RCC 7860 (cell line): ENCODE measurements at places on chromosomes 7 and 10.
A peak's percentile ranks its signal among the peaks of the same experiment; 100 is the strongest.

- no peak for DNase-seq
These were observed 409.0 kb upstream of the MGMT start for GRCh38 chr10:129057856-129058663.

- no peak for DNase-seq
These were observed 235.8 kb downstream of the CHCHD3 start for GRCh38 chr7:132846086-132846485.

DNA sequence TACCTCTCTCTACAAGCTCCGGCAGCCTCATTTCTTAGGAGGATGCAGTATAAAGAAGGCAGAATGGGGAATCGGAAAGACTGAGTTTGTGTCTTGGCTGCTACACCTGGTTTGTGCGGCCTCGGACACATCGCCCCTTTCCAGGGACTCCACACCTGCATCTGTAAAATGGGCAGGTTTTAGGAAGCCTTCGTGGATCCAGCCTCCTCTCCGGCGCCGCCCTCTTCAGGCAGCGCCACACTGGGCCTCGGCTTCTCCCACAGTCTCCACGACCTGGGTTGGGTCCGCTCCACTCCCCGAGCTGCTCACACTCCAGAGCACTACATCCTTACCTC lies 341 bp downstream of the GOT1 start:
- no peak for DNase-seq

DNA sequence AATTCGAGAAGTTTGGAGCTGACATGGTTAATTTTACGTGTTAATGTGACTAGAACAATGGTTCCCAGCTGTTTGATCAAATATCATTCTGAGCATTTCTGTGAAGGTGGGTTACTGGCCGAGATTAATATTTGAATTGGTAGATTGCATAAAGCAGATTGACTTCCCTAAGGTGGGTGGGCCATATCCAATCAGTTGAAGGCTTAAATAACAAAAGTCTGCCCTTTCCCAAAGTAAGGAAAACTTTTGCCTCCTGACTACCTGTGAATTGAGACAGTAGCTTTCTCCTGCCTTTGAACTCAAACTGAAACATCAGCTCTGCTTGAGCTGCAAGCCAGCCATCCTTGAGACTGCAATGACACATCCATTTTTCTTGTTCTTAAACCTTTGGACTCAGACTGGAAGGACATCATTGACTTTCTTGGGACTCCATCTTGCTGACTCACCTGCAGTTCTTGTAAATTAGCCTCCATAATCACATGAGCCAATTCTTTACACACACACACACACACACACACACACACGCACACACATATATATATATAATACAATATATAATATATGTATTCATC lies 63.1 kb upstream of the LRRTM3 start:
- DNase-seq: no peak

GRCh38 chr10:120599200-120599724 lies 142.2 kb downstream of the PLPP4 start:
- DNase-seq: no peak

DNA sequence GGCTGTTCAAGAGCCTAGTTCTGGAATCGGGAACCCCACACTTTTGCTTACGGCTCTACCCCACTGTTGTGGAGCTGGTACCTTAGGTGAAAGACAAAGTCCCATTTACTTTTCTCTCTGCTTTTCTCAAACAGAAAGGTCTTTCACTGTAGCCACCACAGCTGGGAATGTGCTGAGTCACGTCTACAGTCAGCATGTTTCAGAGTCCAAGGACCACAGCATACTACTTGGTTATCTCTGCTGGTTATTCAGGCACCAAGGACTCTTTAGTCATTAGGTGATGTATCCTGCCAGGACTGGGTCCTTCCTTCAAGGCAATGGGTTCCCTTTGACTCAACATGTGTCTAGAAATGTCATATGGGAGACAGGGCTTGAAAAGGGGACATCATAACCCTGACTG lies 266.8 kb upstream of the STEAP1 start:
- DNase-seq: peak; percentile 27

DNA sequence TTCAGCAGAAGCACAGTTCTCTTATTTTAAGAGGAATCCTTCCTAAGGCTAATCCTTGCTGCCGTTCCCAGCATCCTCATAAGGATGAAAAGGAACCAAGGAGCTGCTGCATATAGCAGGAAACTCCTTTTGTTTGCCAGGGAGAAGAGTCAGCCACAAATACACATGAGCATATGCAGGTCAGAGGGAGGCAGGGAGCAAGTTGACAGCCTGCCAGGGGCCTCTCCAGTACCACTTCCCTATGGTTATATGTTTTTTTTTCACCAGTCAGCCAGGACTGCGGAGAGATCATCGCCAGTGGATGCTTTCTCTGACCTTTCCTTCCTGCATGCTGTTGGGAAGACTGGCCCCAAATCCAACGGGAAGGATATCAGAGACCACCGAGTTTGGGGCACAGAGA lies 39.8 kb downstream of the SLC35B4 start:
- no peak for DNase-seq

DNA sequence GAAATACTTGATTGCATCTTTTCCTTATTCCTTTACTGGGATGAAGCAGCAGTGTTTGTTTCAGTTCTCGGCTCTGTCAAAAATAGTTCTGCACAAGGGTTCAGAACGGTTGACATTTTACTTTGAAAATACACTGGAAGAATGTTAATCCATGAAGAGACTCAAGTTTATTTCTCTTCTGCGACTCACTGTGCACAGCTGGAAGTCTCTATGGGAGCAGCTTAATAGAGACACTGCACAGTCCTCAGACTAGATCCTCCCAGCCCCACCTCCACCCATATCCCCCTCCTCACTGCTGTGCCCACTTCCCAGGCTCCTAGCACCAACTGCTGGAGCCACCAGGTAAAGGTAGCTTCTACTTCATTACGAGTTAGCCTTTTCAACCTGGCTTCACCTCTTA lies 517.8 kb downstream of the GRID1 start:
- DNase-seq: no peak

DNA sequence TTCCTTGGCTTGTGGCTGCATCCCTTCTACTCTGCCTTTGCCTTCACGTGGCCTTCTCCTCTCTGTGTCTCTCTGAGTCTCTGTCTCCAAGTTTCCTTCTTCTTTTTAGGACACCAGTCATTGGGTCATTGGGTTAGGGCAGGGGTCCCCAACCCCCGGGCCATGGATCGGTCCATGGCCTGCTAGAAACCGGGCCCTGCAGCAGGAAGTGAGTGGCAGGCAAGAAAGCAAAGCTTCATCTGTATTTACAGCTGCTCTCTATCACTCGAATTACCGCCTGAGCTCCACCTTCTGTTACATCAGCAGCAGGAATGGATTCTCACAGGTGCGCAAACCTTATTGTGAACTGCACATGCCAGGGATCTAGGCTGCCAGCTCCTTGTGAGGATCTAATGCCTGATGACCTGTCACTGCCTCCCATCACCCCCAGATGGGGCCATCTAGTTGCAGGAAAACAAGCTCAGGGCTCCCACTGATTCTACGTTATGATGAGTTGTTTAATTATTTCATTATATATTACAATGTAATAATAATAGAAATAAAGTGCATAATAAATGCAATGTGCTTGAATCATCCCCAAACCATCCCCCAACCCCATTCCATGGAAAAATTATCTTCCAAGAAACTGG lies 47.9 kb upstream of the DOCK1 start:
- no peak for DNase-seq

DNA sequence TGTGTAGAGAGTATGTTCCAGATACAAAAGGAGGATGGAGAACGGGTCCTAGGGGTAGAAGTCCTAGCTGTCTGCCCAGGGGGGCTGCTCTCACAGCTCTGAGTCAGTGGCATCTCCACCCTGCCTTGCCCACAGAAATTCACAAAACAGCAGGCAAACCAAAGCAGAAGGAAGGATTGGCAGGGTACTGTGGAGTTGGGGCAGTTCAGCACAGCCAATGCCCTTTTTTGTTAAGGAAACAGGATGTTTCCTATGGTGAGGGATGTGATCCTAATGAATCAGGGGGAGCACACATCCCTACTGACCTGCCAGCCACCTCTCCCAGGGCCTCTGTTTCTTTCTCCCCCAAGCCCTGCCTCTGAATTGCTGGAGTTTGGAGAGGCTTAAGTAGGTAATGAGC lies 457.6 kb downstream of the PLXNA4 start:
- no peak for DNase-seq

DNA sequence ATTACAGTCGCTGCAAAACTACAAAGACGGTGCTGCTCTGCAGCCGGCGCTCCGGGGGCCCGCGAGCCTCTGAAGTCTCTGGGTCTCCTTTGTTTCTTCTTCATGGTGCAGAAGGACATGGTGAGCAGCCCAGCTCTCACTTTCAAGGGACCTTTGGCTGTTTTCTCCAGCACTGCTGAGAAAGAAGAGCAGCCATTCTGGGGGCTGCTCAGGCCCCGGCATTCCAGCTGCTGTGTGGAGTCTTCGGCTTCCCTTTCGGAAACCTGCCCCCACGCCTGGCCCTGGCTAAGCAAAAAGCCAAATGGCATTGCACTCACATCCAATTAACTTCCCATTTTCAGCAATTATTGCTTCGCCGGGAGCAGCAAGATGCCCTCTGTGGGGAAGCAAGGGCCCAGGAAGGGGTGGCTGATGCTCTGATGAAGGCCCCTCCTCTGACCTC lies 555.7 kb downstream of the PTPRN2 start:
- no peak for DNase-seq

DNA sequence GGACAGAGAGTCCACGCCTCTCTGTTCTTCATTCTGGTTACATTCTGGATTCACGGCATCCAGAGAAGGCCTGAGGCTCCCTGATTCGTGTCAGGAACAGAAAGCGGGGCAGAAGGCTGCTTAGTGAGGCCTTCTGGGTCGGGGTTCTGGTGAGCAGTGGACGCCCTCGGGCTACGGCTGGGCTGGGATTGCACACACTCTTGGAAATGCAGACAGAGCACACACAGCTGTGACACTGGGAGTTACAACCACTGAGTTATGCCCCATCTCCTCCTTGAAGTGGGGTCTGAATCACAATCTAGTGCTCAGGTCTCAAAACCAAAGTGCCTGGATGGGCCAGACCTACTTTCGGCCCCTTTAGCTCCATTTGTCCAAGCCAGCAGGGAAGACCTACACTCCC lies 156.9 kb upstream of the GDF10 start:
- no peak for DNase-seq

GRCh38 chr7:131781-132482 lies 60.4 kb upstream of the FAM20C start:
- no peak for DNase-seq

- DNase-seq: no peak
These were observed 143.7 kb downstream of the TAX1BP1 start for GRCh38 chr7:27883696-27884095.

DNA sequence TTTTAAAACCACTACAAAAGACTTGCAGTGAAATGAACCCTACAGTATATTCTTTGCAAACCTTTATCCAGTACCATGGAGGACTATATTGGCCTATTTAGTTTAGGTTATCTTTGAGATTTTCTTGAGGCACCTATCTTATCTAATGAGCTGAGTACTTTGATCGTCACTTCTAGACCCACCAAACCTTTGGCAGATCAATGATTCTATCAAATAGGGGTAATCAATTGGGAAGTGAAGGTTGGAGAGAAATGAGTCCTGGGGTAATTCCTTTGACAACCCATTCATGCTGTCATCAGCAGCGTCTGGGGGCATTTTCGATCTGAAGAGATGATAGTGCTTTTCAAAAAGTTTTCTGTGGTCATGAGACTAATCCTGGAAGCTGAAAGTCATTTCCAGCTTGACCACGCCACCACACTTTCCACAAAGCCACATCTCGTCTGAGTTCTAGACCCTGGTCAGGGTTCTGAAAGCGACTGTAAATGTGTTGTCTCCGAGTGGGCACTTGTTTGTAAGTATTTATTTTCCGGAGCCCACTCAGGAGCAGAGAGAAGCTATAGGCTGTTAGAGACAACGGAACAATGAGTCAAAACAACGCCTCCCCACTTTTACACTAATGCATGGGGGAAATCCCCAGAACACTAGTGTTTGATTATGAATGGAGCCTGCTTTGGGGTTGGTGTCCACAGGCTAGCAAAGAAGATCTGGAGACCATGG lies 4.8 kb downstream of the EGR2 start:
- DNase-seq: no peak

GRCh38 chr10:91536111-91536510 lies 96.8 kb downstream of the PPP1R3C start:
- no peak for DNase-seq

GRCh38 chr10:87177-88080 lies 38.3 kb upstream of the TUBB8 start:
- no peak for DNase-seq

- peak; percentile 94 for DNase-seq
These were observed 116.2 kb downstream of the LRMDA start for GRCh38 chr10:75547391-75548298.

DNA sequence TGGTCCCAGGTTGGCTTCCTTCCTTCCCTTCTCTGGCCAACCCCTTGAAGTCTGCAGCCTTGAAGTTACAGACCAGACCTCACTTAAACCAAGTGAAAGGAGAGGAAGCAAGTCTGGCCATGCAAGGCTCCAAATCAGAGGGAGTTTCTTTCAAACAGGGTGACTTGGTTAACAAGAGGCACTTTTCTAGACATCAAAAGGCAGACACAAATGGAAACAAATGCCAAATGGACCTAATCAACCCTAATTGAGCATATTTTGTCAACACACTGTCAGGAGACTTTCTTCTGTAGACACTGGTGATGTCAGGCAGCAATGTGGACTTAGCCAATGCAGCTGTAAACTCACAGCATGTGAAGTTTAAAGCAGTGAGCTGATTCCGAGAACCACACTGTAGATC lies 282.7 kb upstream of the FZD8 start:
- DNase-seq: no peak

DNA sequence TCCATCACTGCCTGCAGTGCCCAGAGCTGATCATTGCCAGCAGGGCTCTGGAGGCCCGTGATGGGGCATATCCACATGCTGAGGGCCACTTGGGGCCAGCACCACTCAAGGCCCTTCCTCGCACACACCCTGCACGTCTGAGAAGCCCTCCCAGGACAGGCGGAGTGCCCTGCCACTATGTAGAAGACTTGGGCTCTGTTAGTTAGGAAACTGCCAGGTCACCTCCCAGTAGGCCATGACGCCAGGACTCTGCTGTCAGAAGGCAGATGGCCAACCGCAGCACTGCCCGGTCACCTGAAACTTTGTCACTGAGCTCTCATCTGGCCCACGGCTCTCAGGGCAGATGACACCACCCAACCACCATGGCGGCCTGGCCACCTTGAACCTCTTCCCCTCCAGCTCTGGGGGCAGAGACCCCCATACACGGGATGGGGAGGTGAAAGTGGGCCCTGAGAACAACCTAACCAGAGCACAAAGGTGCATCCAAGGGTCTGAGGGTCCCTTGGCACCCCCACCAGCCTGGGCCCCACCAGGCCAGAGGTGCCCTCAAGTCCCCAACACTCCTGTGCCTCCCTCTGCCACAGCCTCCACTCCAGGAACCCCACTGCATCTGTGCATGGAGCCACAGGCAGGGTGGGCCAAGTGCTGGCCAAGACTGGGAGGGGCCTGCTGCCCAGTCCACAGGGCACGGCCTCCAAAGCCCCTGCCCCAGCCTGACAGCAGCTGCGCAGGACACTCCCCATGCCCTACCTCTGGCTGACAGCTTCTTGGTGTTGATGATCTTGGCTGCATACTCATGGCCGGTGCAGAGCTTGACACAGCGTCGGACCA lies 41.8 kb downstream of the CAMK2B start:
- no peak for DNase-seq

GRCh38 chr10:63221950-63222349 lies 88.8 kb downstream of the NRBF2 start:
- no peak for DNase-seq
